ENCODE measurements at places on chromosomes 4 and X.

DNA sequence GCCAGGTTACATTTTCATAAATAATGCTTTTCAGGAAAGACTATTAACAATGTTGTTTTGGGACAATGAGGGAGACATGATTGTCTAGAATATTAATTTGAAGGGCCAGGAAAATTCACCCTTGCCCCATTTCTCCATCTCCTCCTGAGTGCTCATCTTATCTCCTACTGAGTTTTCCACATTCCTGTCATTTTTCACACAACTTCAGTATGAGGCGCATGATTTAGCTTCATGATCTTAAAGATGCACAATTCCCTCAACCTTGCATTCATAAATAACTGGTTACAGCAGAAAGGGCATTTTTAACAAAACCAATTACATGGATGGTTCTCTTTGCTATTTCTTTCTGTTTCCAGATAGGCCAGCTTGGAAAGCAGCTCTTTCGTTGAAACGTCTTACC, 1699.2 kb upstream of the IGFBP7 start:
- no peaks in the 10 kb centered on the region for H3K36me3 ChIP-seq
- DNase-seq = no peak
- H3K4me3 ChIP-seq = no peak overlapping the region
- H3K4me1 ChIP-seq = no peaks in the 10 kb centered on the region

DNA sequence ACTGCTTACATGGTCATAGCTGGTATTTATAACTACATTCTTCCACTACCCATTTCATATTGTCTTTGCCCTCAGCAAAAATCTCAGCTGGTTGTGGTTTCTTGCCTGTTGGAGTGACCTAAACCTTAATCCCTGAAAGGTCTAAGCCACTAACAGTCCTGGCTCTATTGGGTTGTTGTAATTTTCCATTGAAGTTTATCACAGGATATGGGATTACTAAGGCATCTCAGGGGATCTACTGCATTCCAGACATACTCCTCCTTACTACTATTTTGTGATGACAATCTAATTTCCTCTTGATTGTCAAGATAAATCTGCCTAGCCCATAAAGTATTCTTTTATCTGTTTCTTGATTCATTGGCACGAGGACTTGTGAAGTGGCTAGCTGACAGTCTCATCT, 6.2 kb upstream of the OSTC start:
- peaks cover 3% of the 10 kb centered on the region for H3K36me3 ChIP-seq
- H3K27me3 ChIP-seq = no peaks in the 10 kb centered on the region
- H3K27ac ChIP-seq = no peak overlapping the region
- peaks cover 2% of the 10 kb centered on the region for H3K4me1 ChIP-seq

- H3K36me3 ChIP-seq = no peaks in the 10 kb centered on the region
- H3K27ac ChIP-seq = no peak overlapping the region
- DNase-seq = peak; percentile 78
- peak overlapping the region; percentile 22 for H3K4me3 ChIP-seq
- H3K27me3 ChIP-seq = no peaks in the 10 kb centered on the region
- H3K4me1 ChIP-seq = peaks cover 25% of the 10 kb centered on the region
Measured at GRCh38 chr4:985123-985830, 1.6 kb upstream of the IDUA start.

DNA sequence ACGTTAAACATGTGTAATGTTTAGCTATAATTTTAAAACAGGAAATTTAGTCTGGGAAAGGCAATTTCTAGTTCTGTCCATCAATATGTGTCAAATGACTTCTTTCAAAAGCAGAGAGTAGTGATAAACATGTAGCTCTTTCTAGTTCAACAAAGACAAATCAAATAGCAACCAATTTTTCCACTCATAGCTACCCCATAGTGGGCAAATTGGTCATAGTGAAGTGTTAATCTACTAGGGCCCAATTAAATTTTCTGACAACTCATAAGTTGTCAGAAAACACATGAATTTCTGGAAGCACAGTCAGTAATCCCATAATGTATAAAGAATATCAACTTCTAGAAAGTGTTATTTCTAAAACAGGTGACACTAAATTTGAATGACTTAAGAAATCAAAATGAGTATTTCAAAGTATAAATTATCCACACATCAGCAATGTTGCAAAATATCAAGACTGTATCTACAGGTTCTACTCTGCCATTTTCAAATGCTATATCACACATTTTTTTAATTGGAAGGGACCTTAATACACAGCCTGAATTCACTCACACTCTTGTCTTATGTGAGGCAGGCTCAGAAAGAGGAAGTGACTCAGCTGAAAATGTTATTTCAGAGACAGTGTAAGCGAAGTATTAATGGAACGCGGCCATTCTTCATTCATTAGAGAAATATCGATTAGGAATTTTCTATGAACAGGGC, 7.7 kb downstream of the OCIAD2 start:
- H3K36me3 ChIP-seq = peaks cover 62% of the 10 kb centered on the region
- peaks cover 12% of the 10 kb centered on the region for H3K4me1 ChIP-seq
- H3K27ac ChIP-seq = no peak overlapping the region
- no peak for DNase-seq
- H3K4me3 ChIP-seq = no peak overlapping the region

- H3K27me3 ChIP-seq = peaks cover 9% of the 10 kb centered on the region
- DNase-seq = no peak
- H3K36me3 ChIP-seq = no peaks in the 10 kb centered on the region
- H3K4me1 ChIP-seq = no peaks in the 10 kb centered on the region
Measured at GRCh38 chrX:148495176-148495575, 5.2 kb upstream of the AFF2 start.

DNA sequence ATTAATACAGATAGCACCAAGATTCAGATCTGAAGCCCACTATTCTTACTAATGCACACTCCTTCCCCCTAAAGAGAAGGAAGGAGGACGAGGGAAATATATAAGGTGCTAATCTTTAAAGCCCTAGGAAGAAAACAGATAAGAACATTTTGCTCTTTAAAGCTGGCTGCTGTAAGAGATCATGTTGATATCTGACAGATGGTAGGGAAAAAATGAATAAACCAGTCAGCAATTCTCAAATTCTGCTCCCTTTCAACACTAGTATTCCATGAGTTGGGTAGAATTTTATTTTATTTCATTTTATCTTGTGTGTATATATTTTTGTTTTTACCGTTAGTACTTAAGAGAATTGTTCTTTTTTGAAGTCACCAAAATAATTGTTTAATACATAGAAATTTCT, 19.2 kb downstream of the OTC start:
- peaks cover 7% of the 10 kb centered on the region for H3K27me3 ChIP-seq
- no peak overlapping the region for H3K27ac ChIP-seq
- H3K4me3 ChIP-seq = no peak overlapping the region

DNA sequence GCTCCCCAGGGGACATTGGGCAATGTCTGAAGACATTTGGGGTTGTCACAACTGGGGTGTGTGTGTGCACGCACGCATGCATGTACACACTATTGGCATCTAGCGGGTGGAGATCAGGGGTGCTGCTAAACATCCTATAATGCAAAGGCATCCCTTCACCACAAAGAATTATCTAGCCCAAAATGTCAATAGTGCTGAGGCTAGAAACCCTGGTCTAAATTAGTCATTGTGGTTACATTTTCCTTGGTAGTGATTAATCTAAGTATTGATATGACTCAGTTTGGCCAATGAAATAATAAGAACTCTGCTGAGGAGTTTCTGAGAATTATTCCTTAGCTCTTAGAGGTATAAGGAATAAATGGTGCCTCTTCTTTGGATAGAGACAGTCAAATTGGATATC, 200.2 kb downstream of the CLCN4 start:
- peaks cover 5% of the 10 kb centered on the region for H3K4me1 ChIP-seq
- H3K4me3 ChIP-seq = no peak overlapping the region

- H3K27ac ChIP-seq = no peak overlapping the region
- no peak overlapping the region for H3K4me3 ChIP-seq
- H3K36me3 ChIP-seq = no peaks in the 10 kb centered on the region
Measured at GRCh38 chr4:76607846-76608245, 172.8 kb downstream of the SHROOM3 start.

DNA sequence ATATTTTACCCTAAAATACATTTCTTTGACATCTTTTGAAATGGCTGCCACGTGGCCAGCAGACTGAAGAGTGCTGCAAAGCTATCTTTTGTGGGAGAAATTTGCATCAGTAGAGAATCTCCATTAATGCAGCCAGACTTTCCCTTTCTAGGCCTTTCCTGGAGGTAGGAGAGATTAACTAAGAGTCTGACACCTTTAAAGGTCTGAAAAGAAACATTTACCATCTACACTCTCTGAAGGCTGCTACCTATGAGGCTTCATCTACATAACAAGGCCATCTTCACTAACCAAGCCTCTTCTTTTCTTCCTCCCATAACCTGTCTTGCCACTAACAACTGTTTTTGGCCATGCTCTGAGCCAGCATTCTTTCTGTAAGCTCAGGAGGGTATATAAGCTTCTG, 17.8 kb upstream of the SPRY1 start:
- H3K4me1 ChIP-seq = peaks cover 11% of the 10 kb centered on the region
- H3K36me3 ChIP-seq = peaks cover 1% of the 10 kb centered on the region
- H3K4me3 ChIP-seq = no peak overlapping the region
- H3K27me3 ChIP-seq = peaks cover 20% of the 10 kb centered on the region
- no peak overlapping the region for H3K27ac ChIP-seq

GRCh38 chrX:48028091-48028490, 21.3 kb downstream of the SPACA5 start:
- peaks cover 8% of the 10 kb centered on the region for H3K4me1 ChIP-seq
- H3K27ac ChIP-seq = no peak overlapping the region
- H3K27me3 ChIP-seq = no peaks in the 10 kb centered on the region
- DNase-seq = no peak
- no peaks in the 10 kb centered on the region for H3K36me3 ChIP-seq

DNA sequence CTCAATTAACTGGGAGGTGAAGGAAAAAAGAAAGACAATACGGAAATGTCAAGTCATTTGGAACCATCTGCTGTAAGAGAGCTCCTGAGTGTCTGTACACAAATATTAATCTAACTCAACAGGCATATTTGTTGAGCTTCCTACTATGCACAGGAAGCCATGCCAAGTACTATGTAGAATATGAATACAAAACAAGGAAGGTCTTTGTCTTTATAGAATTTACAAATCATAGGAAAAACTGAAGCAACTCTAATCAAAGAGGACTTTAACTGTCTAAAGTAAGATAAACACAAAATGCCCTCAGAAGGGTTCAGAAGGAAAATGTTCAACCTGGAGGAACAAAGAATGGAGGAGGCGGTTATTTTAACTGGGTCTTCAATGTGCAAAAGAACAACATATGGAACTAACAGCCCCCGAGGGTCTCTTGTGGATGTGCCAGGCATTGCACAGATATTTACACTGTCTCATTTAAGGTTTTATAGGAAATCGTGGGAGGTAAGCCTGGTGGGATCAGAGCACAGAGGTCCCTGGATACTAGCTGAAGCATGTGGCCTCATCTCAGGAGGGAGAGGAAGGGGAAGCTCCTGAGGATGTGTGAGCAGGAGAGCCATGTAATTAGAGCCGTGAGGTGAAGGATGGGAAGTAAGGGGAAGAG, 5.8 kb downstream of the FAM114A1 start:
- H3K27ac ChIP-seq = no peak overlapping the region
- DNase-seq = no peak
- no peak overlapping the region for H3K4me3 ChIP-seq
- no peaks in the 10 kb centered on the region for H3K36me3 ChIP-seq

- no peak for DNase-seq
- no peaks in the 10 kb centered on the region for H3K4me1 ChIP-seq
- no peak overlapping the region for H3K4me3 ChIP-seq
- H3K36me3 ChIP-seq = no peaks in the 10 kb centered on the region
Measured at GRCh38 chrX:152601848-152602616, 35.7 kb upstream of the GABRQ start.

DNA sequence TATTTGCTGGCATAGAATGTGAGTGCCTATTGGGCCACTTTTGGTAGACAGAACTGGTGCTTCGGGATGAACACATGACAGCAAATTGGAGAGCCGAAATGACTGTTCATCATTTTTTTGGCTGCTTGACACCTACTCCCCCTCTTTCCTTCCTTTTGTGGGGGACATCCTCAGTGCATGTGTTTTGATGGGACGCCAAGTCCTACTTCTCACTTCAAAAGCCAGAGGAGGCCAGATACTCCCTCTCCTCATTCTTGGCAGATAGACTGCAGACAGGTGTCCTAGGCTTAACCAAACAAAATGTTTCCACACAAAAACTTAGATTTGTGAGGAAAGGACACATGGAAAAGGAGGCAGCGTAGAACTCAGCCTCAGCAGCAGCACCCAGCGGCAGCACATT, 62.4 kb downstream of the DCHS2 start:
- H3K27me3 ChIP-seq = peaks cover 13% of the 10 kb centered on the region
- no peak overlapping the region for H3K4me3 ChIP-seq
- no peaks in the 10 kb centered on the region for H3K36me3 ChIP-seq
- no peak overlapping the region for H3K27ac ChIP-seq

DNA sequence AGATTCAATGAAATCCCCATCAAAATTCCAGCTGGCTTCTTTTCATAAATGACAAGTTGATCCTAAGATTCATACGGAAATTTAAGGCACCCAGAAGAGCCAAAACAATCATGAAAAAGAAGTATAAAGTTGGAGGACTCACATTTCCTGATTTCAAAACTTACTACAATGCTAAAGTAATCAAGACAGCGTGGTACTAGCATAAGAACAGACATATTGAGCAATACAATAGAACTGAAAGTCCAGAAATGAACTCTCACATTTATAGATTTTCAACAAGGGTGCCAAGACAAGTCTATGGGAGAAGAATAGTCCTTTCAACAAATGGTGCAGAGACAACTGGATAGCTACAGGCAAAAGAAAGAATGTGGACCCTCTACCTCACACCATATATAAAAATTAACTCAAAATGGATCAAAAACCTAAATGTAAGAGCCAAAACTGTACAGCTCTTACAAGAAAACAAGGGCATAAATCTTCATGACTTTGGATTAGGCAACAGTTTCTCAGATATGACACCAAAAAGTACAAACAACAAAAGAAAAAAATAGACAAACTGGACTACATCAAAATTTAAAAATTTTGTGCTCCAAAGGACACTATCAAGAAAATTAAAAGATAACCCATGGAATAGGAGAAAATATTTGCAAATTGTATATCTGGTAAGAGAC, 28.5 kb downstream of the SASH3 start:
- no peak overlapping the region for H3K4me3 ChIP-seq
- no peak for DNase-seq
- peaks cover 20% of the 10 kb centered on the region for H3K36me3 ChIP-seq
- peak overlapping the region; percentile 28 for H3K27ac ChIP-seq
- H3K27me3 ChIP-seq = no peaks in the 10 kb centered on the region

DNA sequence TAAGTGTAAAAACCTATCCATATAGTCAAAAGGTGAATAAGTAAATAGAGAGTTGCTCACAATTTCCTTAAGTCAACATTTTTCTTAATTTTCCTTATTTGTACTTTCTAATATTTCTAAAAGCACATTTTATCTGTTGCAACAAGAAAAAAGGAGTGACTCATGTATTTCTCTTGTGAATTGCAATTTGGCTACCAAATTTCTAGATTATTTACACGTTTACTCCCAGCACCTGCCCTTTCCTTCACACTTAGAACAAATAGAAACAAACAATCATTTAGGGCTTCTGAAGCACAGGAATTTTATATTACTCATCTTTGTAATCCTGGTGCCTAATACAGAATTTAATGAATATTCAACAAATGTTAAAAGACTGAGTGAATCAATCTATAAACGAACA, 22.2 kb downstream of the BTC start:
- H3K27ac ChIP-seq = no peak overlapping the region
- H3K36me3 ChIP-seq = no peaks in the 10 kb centered on the region
- H3K4me1 ChIP-seq = no peaks in the 10 kb centered on the region

- H3K27me3 ChIP-seq = no peaks in the 10 kb centered on the region
- DNase-seq = no peak
- H3K4me3 ChIP-seq = no peak overlapping the region
Measured at GRCh38 chrX:29890646-29891200, 324.6 kb upstream of the MAGEB2 start.

Measured in activated CD8-positive, alpha-beta memory T cell treated with anti-CD3 and anti-CD28 coated beads, Interleukin-2, amount 10 ng/mL, durations not matched to agents 7 days and 5 days (primary cell).